ENCODE measurements at places on chromosomes 1 and 21.

- no peak for DNase-seq
These were observed 208.7 kb upstream of the CSF3R start for GRCh38 chr1:36691374-36691773.

DNA sequence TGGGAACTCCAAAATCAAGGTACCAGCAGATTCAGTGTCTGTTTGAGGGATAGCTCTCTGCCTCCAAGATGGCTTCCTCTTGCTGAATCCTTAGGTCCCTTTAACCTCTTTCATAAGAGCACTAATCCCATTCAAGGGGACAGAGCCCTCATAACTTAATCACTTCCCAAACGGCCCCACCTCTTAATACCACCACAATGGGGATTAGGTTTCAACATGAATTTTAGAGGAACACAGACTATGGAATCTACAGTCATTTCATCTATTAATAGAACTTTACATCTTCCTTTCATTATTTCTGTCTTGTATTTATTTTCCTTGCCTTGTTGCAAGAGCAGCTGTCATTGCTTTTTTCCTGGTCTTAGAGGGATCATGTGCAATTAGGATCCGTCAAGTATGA lies 30.3 kb downstream of the HOOK1 start:
- DNase-seq, result no peak

DNA sequence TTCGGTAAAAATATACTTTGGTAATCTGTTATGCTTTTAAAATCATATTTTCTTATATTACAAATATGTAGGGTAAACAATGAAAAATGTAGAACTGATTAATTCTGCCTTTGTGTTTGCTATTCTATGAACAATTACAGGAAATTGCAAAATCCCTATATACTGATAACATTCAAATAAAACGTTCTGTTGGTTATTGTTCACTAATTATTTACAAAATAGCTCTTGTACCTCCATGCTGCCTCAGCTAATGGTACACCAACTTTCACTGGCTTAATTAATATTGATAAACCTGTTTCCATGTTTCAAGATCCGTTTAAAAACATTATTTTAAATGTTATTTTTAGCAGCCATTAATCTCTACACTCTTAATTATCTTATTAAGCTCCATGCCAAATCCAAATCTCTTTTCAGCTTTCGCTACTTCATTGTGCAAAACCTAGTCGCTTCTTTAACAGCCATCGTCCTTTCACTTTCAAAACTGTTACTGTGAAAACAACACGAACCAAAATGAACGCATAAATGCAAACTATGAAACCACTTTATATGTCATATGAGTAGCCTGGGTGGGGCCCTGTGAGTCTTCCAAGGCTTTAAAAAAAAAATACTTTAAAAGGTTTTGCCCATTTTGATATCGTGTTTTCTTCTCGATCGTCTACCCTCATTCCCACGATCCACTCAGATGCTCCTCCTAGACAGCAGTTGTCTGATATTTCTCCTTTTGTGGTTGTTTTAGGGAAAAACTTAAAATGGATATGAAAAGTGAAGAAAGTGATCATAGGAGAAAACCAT lies 807.1 kb downstream of the USP25 start:
- DNase-seq, result no peak

DNA sequence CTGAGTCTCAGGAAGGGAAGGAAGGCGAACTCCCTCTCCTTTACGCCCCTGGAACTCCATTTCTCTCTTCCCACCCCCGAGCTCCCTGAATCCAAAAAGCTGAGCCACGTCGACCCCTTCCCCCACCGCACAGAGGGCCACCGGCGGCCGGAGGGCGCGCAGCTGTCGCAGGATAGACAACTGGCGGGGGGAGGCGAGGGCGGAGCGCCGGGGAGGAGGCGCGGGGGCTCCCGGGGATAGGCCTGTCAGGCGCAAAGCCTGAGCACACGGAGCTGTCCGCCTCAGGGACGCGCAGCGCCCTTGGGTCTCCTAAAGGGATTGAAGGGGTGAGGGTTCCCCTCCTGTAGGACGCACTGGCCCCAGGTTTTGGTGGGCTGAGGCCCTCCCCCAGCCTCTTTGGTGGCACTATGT lies 752 bp upstream of the ACTA1 start:
- DNase-seq, result peak; percentile 5

- DNase-seq, result no peak
These were observed 425.9 kb upstream of the RUNX1 start for GRCh38 chr21:35475009-35475408.

- no peak for DNase-seq
These were observed 82.8 kb downstream of the PLPPR5 start for GRCh38 chr1:98921817-98922216.

GRCh38 chr1:180231506-180231921 lies 1.4 kb downstream of the LHX4 start:
- DNase-seq, result peak; percentile 51

- DNase-seq, result no peak
These were observed 177.3 kb downstream of the TRIM33 start for GRCh38 chr1:114333690-114334089.

GRCh38 chr1:20903437-20903836 lies 116.3 kb upstream of the HP1BP3 start:
- DNase-seq, result no peak

DNA sequence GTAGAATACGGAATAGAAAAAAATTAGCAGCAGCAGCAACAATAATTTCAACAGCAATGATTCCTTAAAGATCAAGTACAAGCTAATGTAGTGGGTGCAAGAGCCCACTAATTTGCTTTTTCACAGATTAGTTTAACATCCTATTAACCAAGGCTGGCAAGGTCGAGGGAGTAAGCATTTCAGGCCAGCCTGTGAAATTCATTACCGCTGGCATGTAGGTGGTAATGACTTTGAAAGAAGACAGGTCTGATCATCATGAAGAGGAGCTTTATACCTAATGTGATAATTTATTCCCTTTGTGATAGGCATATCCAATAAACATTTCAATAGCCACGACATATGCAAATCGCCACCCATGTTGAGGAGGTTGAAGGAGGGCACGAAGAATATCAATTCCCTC lies 11.2 kb upstream of the PRDM15 start:
- DNase-seq, result no peak
